Right renal cortex interstitium (tissue), 3 donors: ENCODE measurements at places on chromosomes 11 and 22.

GRCh38 chr11:819943-820649, 1.4 kb downstream of the PNPLA2 start:
- no peak for DNase-seq

GRCh38 chr11:116716621-116717020, 56.2 kb downstream of the BUD13 start:
- no peak for DNase-seq

DNA sequence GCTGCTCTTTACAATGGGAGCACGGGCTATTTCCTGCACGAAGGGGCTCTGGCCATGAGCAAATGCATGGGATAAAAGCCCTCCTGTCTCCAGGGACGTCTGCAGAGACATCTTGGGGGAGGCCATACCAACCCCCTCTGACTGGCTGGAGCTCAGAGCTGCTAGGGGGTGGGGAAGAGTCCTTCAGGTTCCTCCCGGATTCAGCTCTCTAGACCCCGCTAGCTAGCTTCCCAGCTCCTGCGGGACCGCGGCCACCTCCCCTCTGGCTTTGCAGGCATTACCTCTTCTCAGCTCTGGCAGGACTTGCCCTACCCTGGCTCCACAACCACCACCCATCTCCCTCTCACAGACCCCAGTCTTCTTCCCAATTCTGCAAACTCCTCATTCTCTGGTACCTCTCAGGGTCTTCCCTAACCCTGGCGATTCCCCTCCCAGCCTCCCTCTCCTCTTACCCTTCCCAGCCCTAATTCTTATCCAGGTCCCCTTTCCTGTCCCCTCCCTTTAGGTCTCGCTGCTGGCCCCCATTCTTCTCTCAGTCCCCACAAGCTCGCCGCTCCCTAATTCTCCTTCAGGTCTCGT, 802 bp downstream of the SYT13 start:
- no peak for DNase-seq

DNA sequence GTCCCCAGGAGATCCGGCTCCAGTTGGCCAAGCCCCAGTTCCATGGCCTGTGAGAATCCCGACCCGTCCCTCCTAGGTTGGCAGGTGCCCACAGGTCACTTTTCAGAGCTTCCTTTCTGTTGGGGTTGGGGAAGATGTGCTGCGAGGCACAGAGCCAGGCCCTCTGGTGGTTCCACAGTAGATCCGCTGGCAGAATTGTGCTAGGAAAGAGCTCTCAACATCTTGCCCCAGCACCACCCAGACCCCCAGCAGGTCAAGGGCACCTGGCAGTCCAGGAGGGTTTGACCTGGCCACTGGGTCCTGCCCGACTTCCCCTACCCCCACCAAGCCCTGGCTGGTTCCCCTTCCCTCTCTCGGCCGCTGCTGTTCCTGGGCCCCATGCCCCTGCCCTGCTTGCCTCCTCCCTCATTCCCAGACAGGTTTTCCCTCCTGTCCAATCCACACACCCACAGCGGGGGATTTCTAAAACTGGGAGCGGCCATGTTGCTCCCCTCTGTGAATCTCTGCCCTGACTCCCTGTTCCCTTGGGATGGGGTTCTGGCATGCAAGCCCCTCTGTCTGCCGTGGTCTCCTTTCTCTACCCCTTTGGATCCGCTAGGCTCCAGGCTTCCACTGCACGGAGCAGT, 26.2 kb upstream of the GCAT start:
- DNase-seq, result no peak

- no peak for DNase-seq
Measured at GRCh38 chr22:31244046-31244942, 32.2 kb downstream of the LIMK2 start.

DNA sequence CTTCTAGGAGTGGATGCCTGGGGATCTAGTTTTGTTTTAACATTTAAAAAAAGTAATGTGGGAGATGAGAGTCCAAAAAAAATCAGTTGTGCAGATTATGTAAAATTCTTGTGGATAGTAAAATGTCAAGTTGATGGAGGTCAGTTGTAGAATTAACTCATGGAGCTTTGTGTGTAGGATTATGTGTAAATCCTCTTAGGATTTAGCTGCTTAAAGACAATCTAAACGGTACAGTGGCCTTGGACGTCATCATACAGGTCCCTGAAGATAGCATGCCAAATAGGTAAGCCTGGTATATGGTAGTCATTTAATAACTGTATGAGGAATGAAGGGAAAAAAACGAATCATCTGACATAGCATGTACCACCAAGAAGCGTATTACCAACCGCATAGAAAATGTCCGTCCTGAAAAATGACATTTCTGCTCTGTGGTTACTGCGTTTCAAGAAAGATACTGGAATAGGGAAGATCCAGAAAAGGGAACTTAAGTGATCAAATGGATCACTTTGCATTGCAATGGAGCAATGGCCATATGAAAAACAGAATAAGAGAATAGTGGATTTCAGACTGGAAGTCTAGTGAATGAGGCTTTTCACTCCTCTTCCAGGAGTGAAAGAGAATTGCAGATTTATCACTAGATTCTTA, 61.3 kb downstream of the BCL2L13 start:
- DNase-seq, result no peak

GRCh38 chr11:62882788-62883501, 2.2 kb downstream of the SLC3A2 start:
- DNase-seq, result no peak

DNA sequence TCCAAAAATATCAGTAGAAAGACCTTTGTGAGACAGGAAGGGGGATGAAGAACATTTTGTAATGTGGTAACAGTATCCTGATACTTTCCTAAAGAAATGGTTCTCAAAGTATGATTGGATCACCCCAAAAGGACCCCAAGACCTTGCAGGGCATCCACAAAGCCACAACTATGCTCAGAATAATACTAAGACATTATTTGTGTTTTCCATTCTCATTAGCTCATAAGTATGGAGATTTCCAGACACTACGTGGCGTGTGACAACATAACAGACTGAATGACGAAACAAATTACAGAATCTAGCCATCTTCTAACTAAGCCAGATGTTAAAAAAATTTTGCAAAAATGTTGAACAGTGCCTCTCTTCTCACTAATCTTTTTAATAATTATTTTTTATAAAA, 24.9 kb downstream of the CHEK2 start:
- no peak for DNase-seq

GRCh38 chr11:73246303-73246702, 25.8 kb upstream of the P2RY6 start:
- no peak for DNase-seq
